ENCODE measurements at places on chromosomes 12 and 14.

DNA sequence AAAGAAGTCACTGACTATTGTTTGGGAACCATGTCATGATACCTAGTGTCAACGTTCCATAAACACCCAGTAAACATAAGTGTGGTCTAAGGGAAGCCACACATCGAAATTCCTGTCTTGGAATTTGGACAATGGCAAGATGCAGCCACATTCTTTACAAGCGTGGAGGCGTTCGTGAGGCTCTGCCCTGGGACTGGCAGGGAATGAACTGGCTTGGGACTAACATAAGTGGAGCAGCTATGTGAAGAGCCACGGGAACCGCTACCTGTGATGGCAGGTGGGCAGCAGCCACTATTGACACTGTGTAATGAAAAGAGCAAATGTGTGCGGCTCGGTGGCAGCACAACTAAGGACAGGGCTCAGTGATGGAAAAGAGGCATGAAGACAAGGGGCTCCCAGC, 10.0 kb upstream of the NRIP2 start:
- no peak for DNase-seq

DNA sequence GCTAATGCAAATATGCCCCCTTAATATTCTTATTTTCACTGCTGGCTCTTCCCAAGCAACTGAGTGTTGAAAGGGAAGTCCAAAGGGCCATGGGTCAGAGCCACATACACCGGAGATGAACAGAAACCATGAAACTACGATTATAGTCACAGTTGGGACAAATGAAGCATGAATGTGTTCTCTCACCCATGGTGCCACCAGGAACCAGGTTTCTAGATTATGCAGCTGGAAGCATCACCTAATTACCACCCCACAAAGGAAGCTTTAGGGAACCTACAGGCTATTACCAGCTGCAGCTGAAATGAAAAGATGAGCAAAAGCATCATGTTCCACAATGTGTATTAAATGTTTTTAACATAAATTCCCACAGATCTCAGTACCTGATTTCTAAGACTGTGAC, 15.4 kb downstream of the TMTC1 start:
- DNase-seq, result no peak

DNA sequence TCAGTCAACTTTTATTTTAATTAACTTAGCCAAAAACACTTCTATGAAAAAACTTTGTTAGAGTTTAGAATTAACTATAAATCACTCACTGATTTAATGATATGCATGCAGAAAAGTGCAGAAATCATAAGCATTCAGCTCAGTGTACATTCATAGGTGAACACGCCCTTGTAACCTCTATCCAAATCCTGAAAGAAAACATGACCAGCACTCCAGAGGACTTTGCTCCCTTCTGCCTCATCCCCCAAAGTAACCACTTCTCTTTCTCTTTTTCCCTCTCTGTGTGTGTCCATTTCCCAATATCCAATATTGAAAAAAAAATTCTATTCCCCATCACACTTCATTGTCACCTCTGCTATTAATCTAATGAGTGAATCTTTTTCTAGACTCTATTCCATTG, 197.1 kb upstream of the FAR2 start:
- DNase-seq, result no peak

GRCh38 chr12:115973066-115973465, 304.4 kb downstream of the MED13L start:
- no peak for DNase-seq

DNA sequence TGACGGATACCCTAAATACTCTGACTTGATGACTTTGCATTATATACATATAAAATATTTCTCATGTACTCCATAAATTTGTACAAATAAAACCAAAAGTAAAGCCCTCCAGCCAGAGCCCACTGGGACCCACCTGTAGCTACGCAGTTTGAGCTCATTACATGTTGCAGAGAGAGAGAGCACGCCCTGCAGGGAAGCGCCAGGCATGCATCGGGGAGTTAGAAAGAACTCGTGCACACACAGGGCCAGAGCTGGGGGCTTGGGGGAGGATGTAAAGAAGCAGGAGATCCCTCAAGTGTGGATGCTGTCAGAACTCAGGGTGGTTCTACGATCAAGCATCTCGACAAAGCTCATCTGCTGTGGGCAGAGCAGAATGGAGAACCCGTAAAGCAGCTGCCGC, 178.5 kb upstream of the RTL1 start:
- DNase-seq, result no peak

GRCh38 chr12:2247120-2247519, 194.3 kb downstream of the CACNA1C start:
- DNase-seq, result no peak
